ENCODE measurements at places on chromosomes 12 and 14.

- no peak overlapping the region for H3K4me3 ChIP-seq
- H3K36me3 ChIP-seq, result no peaks in the 10 kb centered on the region
- no peaks in the 10 kb centered on the region for H3K27me3 ChIP-seq
- no peak overlapping the region for H3K27ac ChIP-seq
Measured at GRCh38 chr14:62691647-62692489, 353.4 kb downstream of the KCNH5 start.

- H3K4me3 ChIP-seq, result no peak overlapping the region
- H3K27ac ChIP-seq, result no peak overlapping the region
- peaks cover 23% of the 10 kb centered on the region for H3K27me3 ChIP-seq
- no peaks in the 10 kb centered on the region for H3K4me1 ChIP-seq
Measured at GRCh38 chr12:106135781-106136180, 3.0 kb downstream of the NUAK1 start.

- no peak overlapping the region for H3K4me3 ChIP-seq
- DNase-seq, result no peak
Measured at GRCh38 chr12:65162609-65163008, 6.8 kb upstream of the LEMD3 start.

- peaks cover 92% of the 10 kb centered on the region for H3K4me1 ChIP-seq
- H3K27ac ChIP-seq, result peak overlapping the region; percentile 100
- H3K4me3 ChIP-seq, result peak overlapping the region; percentile 11
- H3K36me3 ChIP-seq, result peaks cover 13% of the 10 kb centered on the region
- DNase-seq, result peak; percentile 92
Measured at GRCh38 chr12:11765817-11766794, 116.6 kb downstream of the ETV6 start.

DNA sequence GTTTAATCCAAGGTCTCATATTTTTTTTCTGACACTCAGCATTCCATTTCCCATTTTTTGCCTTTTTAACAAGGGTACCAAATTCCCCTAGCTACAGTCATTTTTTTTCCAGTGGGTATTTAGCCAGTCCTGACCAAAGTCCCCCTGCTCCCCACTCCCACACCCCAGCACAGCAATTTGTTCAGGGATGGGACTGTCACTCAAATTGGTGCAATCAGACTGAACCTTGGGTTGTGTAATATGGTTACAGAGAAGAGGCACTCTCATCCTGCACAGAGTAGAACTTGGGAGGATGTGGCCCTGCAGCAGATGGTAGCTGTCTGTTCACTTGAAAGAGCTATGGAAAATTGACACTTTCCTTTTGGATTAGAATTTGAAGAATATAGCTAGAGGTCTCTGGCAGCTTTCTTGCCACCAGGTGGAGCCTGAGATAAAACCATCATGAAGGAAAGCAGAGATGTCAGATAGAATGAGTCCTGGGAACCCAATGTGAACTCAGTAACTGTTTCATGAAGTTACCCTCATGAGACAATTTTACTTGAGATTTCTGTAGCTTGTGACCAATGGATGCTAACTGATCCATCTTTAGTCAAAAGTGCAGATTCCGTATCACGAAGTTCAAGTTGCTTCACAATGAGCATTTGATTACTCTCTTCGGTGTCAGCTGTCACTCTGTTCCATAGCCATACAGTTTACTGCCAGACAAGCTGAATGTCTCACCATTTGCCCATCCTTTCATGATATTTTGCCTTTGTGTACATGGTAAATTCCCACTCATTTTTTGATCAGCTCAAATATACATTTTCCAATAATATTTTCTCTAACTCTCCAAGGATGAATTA is 394.0 kb upstream of the SYT1 start:
- H3K36me3 ChIP-seq, result no peaks in the 10 kb centered on the region
- no peaks in the 10 kb centered on the region for H3K4me1 ChIP-seq
- no peak for DNase-seq
- H3K4me3 ChIP-seq, result no peak overlapping the region
- H3K27ac ChIP-seq, result no peak overlapping the region
- no peaks in the 10 kb centered on the region for H3K27me3 ChIP-seq

- no peaks in the 10 kb centered on the region for H3K27me3 ChIP-seq
- no peak for DNase-seq
- H3K4me3 ChIP-seq, result no peak overlapping the region
- H3K36me3 ChIP-seq, result no peaks in the 10 kb centered on the region
- no peak overlapping the region for H3K27ac ChIP-seq
Measured at GRCh38 chr12:75170640-75171185, 38.9 kb downstream of the KCNC2 start.

DNA sequence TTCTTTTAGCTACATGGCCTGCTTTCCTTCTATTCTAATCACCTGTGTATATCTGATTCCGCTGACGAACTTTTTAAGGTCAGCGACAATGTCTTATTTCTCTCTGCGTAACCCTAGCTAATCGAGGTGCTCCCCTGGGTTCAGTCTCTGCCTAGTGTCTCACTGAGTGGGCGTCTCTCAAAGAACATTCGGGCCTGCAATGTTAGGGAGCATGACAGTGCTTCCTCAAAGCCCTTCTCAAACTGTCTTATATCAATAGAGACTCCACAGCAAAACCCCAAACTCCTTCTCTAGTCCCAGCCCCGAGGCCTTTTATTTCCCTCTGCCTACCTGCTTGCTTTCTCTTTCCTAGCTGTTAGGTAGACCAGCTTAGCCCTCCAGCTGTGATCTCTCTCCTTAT is 13.7 kb upstream of the RPS6KL1 start:
- H3K4me1 ChIP-seq, result peaks cover 39% of the 10 kb centered on the region
- no peak for DNase-seq
- H3K36me3 ChIP-seq, result no peaks in the 10 kb centered on the region
- H3K4me3 ChIP-seq, result no peak overlapping the region
- no peak overlapping the region for H3K27ac ChIP-seq
- no peaks in the 10 kb centered on the region for H3K27me3 ChIP-seq

DNA sequence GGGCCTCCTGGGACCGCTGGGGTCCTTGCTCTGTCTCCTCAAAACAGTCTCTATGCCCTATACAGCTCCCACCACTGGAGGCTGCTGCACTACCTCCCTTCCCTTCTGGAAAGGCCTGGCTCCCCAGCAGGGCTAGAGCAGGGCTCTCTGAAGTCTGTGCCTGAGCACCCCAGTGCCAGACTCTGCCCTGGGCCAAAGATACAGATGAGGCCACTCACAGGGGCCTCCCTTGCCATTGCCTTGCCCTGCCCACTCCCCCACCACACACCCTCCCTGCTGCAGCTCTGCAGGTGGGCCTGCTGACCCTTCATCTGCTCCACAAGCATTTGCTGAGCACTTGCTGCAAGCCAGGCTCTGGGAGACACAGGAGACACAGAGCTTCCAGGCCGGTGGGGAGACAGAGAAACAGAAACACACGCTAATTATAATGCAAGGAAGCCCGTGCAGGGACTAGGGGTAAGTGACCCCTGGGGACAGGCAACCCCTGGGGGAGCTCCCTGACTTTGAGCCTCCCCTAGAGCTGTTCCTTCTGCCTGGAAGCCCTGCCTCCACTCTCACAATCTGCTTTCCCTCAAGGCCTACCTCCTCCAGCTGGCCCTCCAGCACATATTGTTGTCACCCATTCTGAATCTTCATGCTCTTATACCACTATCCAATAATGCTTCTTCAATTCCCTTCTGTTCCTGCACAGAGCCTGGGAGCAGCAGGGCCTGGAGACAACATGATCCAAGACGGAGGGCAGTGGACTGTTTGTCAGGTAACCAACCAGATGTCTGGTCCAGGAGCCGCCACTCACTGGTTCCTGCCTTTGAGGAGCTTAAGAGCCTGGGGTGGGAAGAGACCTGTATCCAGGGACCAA is 32.6 kb upstream of the PNMA1 start:
- H3K36me3 ChIP-seq, result peaks cover 8% of the 10 kb centered on the region
- H3K4me1 ChIP-seq, result peaks cover 90% of the 10 kb centered on the region
- H3K27ac ChIP-seq, result peak overlapping the region; percentile 29
- no peaks in the 10 kb centered on the region for H3K27me3 ChIP-seq
- H3K4me3 ChIP-seq, result peak overlapping the region; percentile 33

GRCh38 chr12:12534975-12535374 is 27.7 kb downstream of the DUSP16 start:
- no peak overlapping the region for H3K4me3 ChIP-seq
- H3K27ac ChIP-seq, result no peak overlapping the region
- no peak for DNase-seq
- no peaks in the 10 kb centered on the region for H3K36me3 ChIP-seq

DNA sequence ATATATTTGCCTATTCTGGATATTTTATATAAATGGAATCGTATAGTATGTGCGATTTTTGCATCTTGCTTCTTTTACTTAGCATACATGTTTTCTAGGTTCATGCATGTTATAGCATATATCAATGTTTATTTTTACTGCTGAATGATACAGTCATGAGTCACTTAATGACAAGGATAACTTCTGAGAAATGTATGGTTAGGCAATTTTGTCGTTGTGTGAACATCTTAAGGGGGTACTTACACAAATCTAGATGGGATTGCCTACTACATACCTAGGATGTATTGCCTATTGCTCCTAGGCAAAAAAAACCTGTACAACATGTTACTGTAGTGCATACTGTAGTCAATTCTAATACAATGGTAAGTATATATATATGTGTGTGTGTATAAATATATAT is 8.8 kb downstream of the USP15 start:
- H3K4me3 ChIP-seq, result no peak overlapping the region
- DNase-seq, result no peak
- peaks cover 24% of the 10 kb centered on the region for H3K4me1 ChIP-seq
- no peaks in the 10 kb centered on the region for H3K36me3 ChIP-seq
- H3K27me3 ChIP-seq, result no peaks in the 10 kb centered on the region
- H3K27ac ChIP-seq, result no peak overlapping the region

DNA sequence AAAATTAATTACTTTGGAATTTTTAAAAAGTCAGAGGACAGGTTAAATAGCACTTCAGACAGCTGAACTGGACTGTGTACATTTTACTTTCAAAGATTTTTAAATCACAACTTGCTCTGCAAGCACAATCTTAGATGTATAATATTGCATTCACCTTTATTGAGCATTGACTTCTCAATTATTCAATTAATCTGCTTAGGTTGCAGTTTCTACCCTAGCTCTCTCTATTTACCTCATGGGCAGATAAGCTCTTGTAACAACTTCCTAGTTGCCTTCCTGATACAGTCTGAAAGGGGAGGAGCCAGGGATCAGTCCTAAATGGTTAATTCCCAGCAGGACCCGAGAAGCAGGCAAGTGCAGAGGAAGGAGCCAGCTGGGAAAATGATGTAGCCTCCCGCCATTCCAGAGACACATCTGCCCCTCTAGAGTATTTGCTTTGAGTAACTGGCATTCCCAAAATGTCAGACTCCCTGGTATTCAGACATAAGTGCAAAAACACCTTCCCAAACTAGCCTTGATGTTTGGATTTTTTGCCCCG is 302.8 kb downstream of the GALC start:
- no peaks in the 10 kb centered on the region for H3K27me3 ChIP-seq
- H3K27ac ChIP-seq, result no peak overlapping the region
- H3K4me3 ChIP-seq, result no peak overlapping the region
- no peaks in the 10 kb centered on the region for H3K4me1 ChIP-seq
- no peaks in the 10 kb centered on the region for H3K36me3 ChIP-seq

DNA sequence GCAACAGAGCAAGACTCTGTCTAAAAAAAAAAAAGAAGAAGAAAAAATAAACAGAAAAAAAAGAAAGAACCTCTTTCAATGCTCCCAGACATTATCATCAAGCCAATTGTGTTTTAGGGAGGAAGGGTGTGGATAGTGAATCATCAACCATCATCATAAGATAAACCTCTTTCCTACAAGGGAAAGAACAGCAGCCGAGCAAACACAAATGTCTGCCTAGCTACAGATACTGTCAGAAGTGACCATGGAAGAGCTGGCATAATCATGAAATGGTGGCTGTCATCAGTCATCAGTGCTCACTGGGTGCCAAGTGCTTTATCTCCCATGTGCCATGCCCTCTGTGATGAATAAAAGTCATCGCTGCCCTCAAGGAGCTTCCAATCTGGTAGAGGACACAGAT is 46.6 kb downstream of the SLC17A8 start:
- DNase-seq, result no peak
- H3K36me3 ChIP-seq, result no peaks in the 10 kb centered on the region
- H3K4me3 ChIP-seq, result no peak overlapping the region

DNA sequence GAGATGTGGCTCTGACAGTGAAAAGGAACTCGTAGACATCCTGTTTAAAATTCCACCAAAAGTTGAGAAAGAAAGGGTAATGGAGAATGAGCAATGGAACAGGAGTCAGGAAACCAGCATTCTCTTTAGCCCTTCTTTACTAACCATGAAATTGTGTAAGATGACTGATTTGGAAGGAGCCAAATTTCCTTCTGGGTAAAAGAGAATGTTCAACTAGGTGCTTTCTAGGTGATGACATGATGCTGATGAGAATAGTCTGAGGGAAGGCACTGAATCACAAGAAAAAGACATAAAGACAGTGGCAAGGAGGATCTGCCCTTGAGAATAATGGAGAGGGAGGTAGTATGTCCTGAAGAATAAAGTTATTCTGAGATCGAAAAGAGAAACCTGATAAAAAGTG is 2.2 kb downstream of the TSHR start:
- H3K27ac ChIP-seq, result no peak overlapping the region
- H3K4me1 ChIP-seq, result peaks cover 18% of the 10 kb centered on the region
- DNase-seq, result no peak
- H3K4me3 ChIP-seq, result no peak overlapping the region

GRCh38 chr12:102883204-102883799 is 33.7 kb downstream of the PAH start:
- H3K27ac ChIP-seq, result no peak overlapping the region
- no peak overlapping the region for H3K4me3 ChIP-seq
- no peaks in the 10 kb centered on the region for H3K27me3 ChIP-seq
- H3K4me1 ChIP-seq, result no peaks in the 10 kb centered on the region

- H3K27ac ChIP-seq, result no peak overlapping the region
- H3K4me1 ChIP-seq, result no peaks in the 10 kb centered on the region
- peaks cover 4% of the 10 kb centered on the region for H3K36me3 ChIP-seq
- H3K4me3 ChIP-seq, result no peak overlapping the region
- no peak for DNase-seq
Measured at GRCh38 chr12:49404956-49405355, 37.7 kb downstream of the SPATS2 start.

GRCh38 chr14:90999299-90999698 is 61.1 kb downstream of the RPS6KA5 start:
- no peaks in the 10 kb centered on the region for H3K36me3 ChIP-seq
- 0 out of 2 replicates have a peak, but pooled peaks cover 3% of the 10 kb centered on the region for H3K4me1 ChIP-seq
- H3K4me3 ChIP-seq, result no peak overlapping the region
- no peak for DNase-seq
- no peak overlapping the region for H3K27ac ChIP-seq
- no peaks in the 10 kb centered on the region for H3K27me3 ChIP-seq

- H3K36me3 ChIP-seq, result no peaks in the 10 kb centered on the region
- DNase-seq, result no peak
- no peak overlapping the region for H3K27ac ChIP-seq
- no peak overlapping the region for H3K4me3 ChIP-seq
Measured at GRCh38 chr14:104953896-104954656, 24.1 kb downstream of the AHNAK2 start.

- H3K4me3 ChIP-seq, result no peak overlapping the region
- H3K27ac ChIP-seq, result no peak overlapping the region
- no peaks in the 10 kb centered on the region for H3K36me3 ChIP-seq
- no peak for DNase-seq
- no peaks in the 10 kb centered on the region for H3K4me1 ChIP-seq
Measured at GRCh38 chr14:94921456-94921855, 151.5 kb upstream of the GSC start.

GRCh38 chr14:101194373-101195308 is 291.1 kb upstream of the RTL1 start:
- H3K4me3 ChIP-seq, result no peak overlapping the region
- H3K36me3 ChIP-seq, result no peaks in the 10 kb centered on the region
- no peaks in the 10 kb centered on the region for H3K4me1 ChIP-seq
- no peaks in the 10 kb centered on the region for H3K27me3 ChIP-seq
- no peak overlapping the region for H3K27ac ChIP-seq
